Endothelial cell (in vitro differentiated cells): ENCODE measurements at places on chromosomes 11 and 22. TPM values are rescaled to one million over a fixed set of nuclear protein-coding genes. Genes with fewer than 3 reads are reported as not detected.

DNA sequence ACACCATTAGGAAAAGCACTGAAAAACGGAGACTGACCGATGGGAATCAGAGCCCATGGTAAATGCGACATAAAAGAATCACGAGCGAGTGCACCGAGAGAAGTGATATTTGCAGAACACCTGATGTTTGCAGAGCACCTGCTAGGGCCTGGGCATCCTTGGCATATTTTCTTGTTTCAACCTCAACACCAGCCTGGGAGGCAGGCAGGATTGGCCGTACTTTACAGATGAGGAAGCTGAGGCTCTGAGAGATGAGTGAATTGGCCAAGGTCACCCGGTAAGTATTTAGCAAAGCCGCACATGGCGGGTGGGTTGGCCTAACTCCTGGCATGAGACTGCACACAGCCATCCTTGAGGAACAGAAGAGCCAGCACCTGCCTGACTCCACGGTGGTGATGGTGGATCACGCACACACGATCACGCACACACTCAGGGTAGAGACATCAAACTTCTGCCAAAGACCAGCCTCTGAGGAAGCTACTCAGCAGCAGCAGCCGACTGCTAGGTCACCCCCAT, 21.6 kb upstream of the CHADL start:
- peaks cover 2% of the 10 kb centered on the region for H3K4me1 ChIP-seq
- peaks cover 6% of the 10 kb centered on the region for H3K27me3 ChIP-seq
- no peak for DNase-seq
- peak overlapping the region; percentile 59 for H3K4me3 ChIP-seq
- H3K36me3 ChIP-seq, result peaks cover 26% of the 10 kb centered on the region

DNA sequence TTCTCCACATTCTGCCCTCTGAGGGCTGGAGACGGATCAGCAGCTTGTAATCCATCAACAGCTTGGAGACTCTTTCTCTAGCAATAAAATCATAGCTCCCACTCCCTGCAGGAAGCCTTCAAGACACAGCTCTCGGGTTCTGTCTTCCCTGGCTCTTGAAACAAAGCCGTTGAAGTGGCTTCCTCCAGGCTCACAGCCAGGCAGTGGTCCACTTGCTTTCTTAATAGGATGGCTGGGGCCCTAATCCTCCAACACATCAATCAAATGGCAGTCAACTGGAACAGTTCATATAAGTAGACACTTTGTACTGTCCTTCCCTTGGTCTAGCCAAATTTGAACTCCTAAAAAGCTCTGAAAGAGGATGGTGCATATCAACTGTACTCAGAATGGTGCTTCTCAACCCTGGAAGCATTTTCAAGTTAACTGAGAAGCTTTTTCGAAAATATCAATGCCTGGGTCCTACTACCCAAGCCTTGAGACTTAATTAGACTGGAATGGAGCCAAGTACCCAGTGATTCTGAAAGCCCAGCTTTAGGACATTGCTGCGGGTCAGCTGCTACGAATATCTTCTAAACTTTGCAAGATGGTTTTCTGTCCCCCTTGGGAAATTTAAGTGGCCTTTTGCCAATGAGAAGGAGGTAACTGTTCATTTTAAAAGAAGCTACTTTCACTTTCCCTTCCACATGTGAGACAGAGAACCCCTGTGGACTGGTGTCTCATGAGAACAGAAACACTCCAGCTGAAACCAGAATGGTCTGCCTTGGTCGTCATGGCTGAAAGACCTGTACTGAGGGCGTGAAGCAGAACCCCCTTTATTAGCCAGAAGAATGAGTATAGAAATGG, 74.7 kb downstream of the SC5D start:
- H3K4me3 ChIP-seq, result no peak overlapping the region
- H3K27ac ChIP-seq, result no peak overlapping the region
- peaks cover 17% of the 10 kb centered on the region for H3K4me1 ChIP-seq
- no peaks in the 10 kb centered on the region for H3K27me3 ChIP-seq

DNA sequence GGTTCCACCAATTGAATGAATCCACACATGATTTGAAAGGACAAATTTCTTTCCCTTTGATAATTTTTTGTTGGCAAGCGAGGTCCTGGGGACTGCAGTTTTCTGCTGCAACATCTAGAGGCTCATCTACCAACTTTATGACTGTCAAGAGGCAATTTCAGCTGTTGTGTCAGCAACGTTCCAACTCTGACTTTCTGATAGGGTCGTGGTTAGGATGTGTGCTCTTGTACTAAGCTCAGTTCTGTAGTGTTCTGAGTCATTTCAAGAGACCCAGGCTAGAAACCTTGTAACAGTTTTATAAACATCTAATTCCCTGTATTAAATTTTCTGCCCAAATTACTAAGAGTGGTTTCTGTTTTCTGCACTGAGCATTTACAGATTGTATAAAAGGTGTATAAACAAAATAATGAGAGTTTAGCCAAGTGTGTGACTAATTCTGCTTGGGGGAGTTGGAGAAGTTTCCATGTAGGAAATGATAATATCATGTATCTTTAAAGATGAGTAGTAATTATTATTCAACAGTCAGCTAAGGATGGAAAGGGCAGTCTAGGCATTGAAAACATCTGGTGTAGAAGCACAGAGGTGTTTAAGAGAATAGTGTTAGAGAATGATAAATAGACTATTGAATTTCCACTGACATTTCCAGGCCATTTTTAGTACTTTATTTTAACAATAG, 72.2 kb downstream of the RBMXL2 start:
- peaks cover 10% of the 10 kb centered on the region for H3K4me1 ChIP-seq
- DNase-seq, result no peak
- no peak overlapping the region for H3K4me3 ChIP-seq
- H3K27me3 ChIP-seq, result no peaks in the 10 kb centered on the region

GRCh38 chr11:69027704-69028372, 14.8 kb upstream of the MRGPRF start:
- no peak for DNase-seq
- no peaks in the 10 kb centered on the region for H3K4me1 ChIP-seq
- H3K27ac ChIP-seq, result no peak overlapping the region
- no peaks in the 10 kb centered on the region for H3K27me3 ChIP-seq
- no peaks in the 10 kb centered on the region for H3K36me3 ChIP-seq

GRCh38 chr11:45092404-45092785, 54.0 kb upstream of the PRDM11 start:
- H3K4me1 ChIP-seq, result peaks cover 9% of the 10 kb centered on the region
- peaks cover 4% of the 10 kb centered on the region for H3K27me3 ChIP-seq
- no peak for DNase-seq
- no peaks in the 10 kb centered on the region for H3K36me3 ChIP-seq
- no peak overlapping the region for H3K4me3 ChIP-seq

DNA sequence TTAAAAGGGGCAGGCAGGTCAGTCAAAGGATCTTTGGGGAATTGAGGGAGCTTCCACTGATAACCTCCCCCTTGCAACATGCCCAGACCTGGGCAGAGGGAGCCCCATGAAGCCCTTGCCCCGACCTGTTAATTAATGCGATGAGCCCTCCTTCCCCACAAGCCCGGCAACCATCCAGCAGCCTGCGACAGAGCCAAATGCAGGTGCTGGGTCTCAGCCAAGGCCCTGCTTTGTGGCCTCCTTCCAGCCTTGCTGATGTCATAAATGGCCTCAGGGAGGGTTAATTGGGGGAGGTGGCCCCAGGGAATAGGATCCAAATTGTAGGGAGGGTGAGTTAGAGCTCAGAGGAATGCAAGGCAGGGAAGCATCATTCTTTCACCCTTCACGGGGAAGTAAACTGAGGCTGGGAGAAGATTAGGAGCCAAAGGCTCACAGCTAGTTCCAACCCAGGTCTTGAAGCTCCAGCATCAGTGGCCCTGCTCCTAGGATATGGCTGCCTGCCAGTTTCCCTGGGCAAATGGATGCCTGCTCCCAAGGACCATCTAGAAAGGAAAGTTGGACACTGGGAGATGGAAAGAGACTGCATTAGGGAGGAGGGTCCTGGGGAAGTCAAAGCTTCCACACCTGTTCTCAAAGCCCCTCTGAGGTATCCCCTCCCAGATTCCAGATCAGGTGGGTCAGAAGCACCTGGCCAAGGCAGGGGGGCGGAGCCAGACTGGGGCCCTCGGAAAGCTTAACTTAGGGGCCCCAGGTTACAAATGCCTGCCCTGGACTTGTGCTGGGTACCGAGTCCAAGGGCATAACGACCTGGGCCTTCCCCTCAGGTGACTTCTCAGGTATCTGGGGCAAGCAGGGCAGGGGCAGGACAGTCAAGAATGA, 34.1 kb downstream of the LMO1 start:
- H3K27me3 ChIP-seq, result peaks cover 3% of the 10 kb centered on the region
- H3K4me1 ChIP-seq, result peaks cover 1% of the 10 kb centered on the region

DNA sequence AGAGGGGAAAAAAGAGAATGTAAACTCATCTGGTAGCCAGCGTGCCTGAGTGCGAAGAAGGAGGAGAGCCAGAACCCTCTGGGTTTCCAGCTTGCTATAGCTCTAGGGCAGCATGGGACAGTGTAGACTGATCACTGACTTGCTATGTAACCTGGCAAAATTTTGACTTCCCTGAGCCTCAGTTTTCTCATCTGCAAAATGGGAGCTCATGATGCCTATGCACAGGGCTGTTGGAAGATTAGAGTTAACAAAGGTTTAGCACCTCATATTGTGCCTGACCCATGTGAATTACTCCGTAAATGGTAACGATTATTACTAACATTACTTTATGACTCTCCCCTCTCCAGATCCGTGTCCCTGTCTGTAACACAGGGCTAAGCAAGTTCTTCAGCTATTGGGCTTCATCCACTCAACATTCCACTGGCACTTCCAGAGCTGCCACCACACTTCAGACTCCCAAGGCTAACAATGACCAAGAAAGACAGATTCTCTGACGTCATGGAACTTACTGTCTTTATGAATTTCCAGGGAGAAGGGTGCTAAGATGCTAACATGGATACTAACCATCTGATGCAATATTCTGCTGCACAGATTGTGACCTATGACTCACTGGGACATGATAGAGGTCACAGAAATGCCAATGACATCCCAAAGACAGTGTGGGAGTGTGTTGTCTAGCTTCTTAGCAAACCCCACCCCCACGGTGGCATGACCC, 195.2 kb downstream of the TRIM29 start:
- no peaks in the 10 kb centered on the region for H3K4me1 ChIP-seq
- H3K27ac ChIP-seq, result no peak overlapping the region
- no peak for DNase-seq

DNA sequence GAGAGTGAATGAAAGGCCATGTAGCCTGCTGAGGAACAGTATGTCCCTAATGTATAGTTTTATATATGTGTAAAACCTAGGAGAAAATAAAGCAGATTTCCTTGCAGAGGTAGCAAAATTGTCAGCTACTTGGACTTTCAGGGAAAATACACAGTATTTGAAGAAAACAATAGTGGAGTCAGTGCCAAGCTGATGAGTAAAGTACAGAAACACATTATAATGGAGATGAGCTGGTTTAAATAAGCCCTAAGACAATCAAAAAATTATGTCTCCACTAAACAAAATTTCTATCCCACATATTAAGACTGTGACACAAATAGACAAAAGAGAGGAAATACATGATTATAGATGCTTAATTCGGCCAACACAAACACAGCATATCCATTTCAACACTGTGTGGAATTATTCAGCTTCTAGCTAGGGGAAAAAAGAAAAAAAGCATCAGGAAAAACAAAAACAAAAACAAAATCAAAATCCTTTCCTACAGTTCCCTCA, 75.9 kb downstream of the MAML2 start:
- no peak overlapping the region for H3K4me3 ChIP-seq
- H3K36me3 ChIP-seq, result peaks cover 5% of the 10 kb centered on the region
- peaks cover 1% of the 10 kb centered on the region for H3K27me3 ChIP-seq
- no peak overlapping the region for H3K27ac ChIP-seq
- H3K4me1 ChIP-seq, result peaks cover 6% of the 10 kb centered on the region
- DNase-seq, result no peak

GRCh38 chr11:9875862-9876261, 212.0 kb downstream of the SWAP70 start:
- peaks cover 17% of the 10 kb centered on the region for H3K36me3 ChIP-seq
- no peak overlapping the region for H3K27ac ChIP-seq
- H3K4me3 ChIP-seq, result no peak overlapping the region
- H3K27me3 ChIP-seq, result peaks cover 2% of the 10 kb centered on the region
- no peaks in the 10 kb centered on the region for H3K4me1 ChIP-seq

DNA sequence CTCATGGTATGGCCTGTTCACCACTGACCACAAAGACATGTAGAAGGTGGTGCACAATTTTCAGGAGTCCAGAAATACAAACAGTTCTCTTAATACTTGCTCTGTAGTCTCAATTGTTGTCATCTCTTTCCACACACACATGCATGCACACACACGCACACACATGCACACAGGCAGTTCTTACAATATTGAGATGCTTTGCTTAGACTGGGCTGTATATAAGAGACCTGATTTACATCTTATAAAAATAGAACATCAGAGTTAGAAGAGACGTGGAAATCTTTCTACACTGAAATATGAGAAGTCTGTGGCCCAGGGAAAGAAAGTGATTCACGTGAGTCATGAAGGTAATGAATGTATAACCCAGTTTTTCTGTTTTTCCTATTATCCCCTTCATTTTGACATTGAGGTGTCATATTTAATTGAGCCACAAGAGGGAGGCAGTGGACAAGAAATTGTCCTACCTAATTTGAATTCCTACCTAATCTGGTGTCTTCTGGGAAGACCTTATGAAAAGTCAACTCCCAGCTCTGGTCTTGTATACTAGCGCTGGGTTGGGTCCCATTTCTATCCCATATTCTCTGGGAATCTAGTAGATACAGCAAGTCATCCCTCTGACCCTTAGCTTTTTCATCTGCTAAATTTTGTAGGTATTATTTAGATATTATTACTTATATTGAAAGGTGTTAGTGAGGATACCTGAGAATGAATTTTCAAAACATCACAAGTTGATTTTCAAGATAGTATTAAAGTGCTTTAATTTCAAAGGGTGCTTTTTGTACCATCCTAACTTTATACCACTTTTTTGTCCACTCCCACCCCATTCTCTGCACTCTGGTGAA, 14.9 kb upstream of the MS4A4A start:
- DNase-seq, result peak; percentile 64
- no peaks in the 10 kb centered on the region for H3K4me1 ChIP-seq
- H3K4me3 ChIP-seq, result no peak overlapping the region

DNA sequence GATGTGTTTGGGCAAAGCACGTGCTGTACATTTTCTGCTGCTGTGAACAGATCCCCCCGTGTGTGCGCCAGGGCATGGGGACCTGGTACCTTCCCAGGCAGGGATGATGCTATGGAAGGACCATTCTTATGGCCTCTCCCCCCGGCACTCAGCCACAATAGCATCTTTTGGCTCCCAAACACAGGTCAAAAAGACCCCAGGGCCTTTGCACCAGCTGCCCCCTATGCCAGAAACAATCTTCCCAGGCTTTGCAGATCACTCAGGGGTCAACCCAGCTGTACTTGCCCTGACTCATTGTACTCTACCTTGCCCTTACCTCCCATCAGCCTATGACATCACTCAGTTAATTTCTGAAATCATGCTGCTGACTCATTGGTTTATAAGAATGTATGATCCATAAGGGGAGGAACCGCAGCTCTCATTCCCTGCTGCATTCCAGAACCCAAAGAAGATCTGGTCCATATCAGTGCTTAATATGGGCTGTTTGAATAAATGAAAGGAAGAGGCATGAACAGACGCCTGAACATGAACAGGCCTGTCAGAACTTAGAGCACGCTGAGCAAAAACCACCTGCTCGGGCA, 100.7 kb downstream of the CELSR1 start:
- H3K27me3 ChIP-seq, result no peaks in the 10 kb centered on the region
- H3K27ac ChIP-seq, result no peak overlapping the region
- H3K4me3 ChIP-seq, result no peak overlapping the region
- no peaks in the 10 kb centered on the region for H3K4me1 ChIP-seq
- H3K36me3 ChIP-seq, result no peaks in the 10 kb centered on the region

The CARD18 gene
- not detected for total RNA-seq

The OR52N4 gene
- total RNA-seq, result not detected

The SART1 gene
- total RNA-seq, result 46.5 TPM

The OR10D3 gene
- 0.67 TPM for total RNA-seq

The SNAP29 gene
- 22.7 TPM for total RNA-seq

The HBG1 gene
- not detected for total RNA-seq

The RNF141 gene
- total RNA-seq, result 32.8 TPM
